Sciatic nerve (tissue), 2 donors: ENCODE measurements at places on chromosomes 7 and 10.

GRCh38 chr7:27178366-27178765, 4.2 kb upstream of the HOXA10 start:
- DNase-seq: peak; percentile 54

DNA sequence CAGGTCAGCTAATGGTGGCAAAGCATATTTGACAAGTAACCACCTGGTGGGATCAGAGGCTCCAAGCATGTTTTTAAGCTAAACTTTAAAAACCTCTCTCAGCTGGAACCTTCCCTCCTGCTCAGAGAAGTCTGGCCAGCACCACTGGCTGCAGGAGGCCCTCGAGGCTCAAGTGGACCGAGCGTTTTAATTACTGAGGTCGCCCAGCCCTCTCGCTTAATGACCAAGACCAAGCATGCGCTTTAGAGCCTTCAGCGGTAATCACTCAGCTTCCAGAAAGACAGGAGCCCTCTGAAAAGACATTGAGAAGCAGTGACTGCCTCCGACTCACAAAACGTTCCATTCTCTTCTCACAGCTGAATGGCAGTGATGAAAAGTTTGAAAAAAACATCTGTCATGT, 383.4 kb upstream of the ADARB2 start:
- no peak for DNase-seq

GRCh38 chr10:122363722-122364463, 10.6 kb upstream of the PLEKHA1 start:
- no peak for DNase-seq

GRCh38 chr10:42734536-42734935, 48.1 kb upstream of the BMS1 start:
- no peak for DNase-seq
